ENCODE measurements at places on chromosomes 1 and 21.

DNA sequence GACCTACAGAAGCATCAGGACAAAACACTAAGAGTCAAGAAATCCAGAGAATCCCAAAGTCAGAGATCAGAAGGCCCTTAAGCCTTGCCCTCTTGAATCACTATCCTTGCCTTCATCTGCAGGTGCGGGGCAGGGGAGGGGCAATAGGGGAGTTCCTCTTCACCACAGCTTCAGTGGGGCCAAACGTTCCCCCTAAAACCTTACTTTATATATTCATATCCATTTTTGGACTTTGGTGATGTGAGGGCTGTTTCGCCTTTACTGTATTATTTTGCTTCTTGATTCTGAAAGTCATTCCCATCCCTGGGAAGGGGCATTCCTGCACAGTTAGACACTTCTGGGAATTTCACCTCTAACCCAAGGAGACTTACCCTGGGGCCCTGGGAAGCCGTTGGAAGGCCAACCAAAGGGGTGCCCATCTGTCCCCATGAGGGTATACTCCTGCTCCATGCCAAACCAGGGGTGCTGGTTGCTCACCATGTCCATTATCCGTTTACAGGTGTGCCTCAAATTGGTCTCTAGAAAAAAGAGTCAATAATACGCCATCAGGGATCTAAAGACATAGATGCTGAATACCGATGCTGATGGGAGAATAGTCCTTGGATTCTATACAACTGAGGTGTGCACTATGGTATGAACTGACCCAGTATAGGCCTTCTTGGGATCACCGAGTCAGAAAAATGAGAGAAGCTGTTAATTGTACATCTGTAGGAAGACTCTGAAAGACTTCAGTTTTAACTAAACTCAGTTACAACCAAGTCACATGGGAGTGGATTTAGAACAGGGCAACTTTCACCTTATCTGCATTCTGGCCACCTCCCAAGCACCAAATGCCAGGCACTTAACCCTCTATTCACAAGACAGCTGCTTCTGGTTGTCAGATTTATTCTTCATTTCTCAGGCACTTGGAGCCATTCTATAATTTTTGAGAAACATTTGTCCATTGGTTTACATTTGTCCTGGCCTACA, 5.4 kb downstream of the GLUL start:
- no peak for DNase-seq

GRCh38 chr1:39332291-39332690, 127.8 kb downstream of the MACF1 start:
- DNase-seq, result no peak

- no peak for DNase-seq
Measured at GRCh38 chr21:27257908-27258556, 291.1 kb upstream of the ADAMTS5 start.

DNA sequence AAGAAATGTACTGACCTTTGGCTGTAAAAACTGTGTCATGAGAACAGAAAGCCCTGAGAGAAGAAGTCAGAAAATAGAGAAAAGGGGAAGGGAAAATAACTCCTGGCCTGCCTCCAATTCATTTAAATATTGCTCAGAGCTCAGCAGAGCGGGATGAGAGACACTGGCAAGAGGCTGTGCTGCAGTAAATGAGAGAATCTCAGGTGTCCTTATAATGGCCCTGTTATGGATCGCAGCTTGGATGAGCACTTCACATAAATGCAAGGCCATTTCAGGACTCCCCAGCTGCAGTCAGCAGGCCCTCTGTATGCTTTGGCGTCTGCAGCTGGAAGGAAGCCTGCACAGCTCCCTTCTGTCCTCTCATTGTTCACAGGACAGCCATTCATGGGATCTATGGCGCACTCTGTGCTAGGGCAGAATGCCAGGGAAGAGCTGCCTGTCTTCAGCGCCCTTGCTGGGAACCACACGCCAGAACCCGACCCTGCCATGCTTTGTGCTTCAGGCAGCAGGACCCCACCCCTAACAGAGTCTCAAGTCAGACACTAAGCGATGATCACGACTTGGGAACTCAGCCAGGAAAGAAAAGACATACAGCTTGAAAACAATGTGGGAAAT, 20.7 kb upstream of the ABCB10 start:
- DNase-seq, result peak; percentile 48

- DNase-seq, result peak; percentile 90
Measured at GRCh38 chr21:45363921-45364467, 41.0 kb upstream of the COL18A1 start.

GRCh38 chr1:108862698-108863477, 6.0 kb upstream of the AKNAD1 start:
- DNase-seq, result no peak

DNA sequence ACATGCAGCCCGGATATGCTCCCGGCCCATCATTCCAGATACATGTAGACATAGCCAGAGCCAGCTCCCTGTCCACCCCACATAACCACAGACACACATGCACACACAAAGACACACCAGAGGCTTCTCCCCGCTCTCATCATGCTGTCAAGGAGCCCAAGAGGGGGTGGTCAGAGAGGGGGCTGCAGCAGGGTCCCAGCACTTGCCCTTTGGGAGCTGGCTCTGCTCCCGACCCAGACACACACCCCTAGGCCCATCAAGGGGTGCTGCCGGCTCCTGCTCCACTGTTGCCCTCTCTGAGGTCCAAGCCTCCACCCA, 2.6 kb downstream of the PTAFR start:
- DNase-seq, result no peak

GRCh38 chr1:206866062-206866461, 639 bp downstream of the IL20 start:
- no peak for DNase-seq

GRCh38 chr1:161176468-161177111, 717 bp downstream of the B4GALT3 start:
- DNase-seq, result no peak

DNA sequence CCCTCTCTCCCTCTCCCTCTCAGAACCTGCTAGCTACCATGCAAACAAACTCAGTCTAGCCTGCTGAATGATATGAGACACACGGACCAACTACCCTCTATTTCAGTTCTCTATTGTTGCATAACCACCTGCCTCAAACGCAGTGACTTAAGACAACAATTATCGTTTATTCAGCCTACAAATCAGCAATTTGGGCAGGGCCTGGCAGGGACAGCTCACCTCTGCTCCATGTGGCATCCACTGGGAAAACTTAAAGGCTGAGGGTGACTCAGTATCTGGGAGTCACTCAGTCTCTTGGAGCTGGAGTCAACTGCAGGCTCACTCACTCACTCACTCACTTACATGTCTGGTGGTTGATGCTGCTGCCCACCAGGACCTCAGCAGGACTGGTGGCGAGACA, 121.3 kb downstream of the SEC16B start:
- DNase-seq, result no peak

- no peak for DNase-seq
Measured at GRCh38 chr1:109529881-109530456, 9.7 kb upstream of the GPR61 start.

GRCh38 chr1:224258351-224258750, 71.6 kb downstream of the NVL start:
- DNase-seq, result no peak

DNA sequence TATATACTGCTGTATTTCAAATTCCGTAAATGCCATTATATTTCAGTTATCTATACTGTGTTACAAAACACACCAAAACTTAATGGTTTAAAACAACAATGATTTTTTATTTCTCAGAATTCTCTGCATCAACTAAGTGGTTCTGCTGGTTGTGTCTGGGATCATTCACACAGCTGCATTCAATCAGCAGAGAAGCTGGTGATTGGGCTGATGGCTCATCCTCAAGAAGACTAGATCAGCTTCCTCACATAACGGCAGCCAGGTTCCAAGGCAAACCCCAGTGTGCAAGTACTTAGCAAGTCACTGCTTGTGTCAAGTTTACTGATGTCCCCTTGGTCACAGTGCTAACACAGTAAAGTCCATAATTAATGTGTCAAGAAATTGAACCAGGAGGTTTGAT, 86.3 kb upstream of the VANGL1 start:
- DNase-seq, result no peak

- no peak for DNase-seq
Measured at GRCh38 chr21:15132781-15133180, 68.0 kb upstream of the NRIP1 start.

GRCh38 chr1:70486676-70487458, 75.8 kb downstream of the CTH start:
- DNase-seq, result peak; percentile 25

GRCh38 chr1:25123551-25123950, 108.8 kb downstream of the SYF2 start:
- DNase-seq, result no peak

DNA sequence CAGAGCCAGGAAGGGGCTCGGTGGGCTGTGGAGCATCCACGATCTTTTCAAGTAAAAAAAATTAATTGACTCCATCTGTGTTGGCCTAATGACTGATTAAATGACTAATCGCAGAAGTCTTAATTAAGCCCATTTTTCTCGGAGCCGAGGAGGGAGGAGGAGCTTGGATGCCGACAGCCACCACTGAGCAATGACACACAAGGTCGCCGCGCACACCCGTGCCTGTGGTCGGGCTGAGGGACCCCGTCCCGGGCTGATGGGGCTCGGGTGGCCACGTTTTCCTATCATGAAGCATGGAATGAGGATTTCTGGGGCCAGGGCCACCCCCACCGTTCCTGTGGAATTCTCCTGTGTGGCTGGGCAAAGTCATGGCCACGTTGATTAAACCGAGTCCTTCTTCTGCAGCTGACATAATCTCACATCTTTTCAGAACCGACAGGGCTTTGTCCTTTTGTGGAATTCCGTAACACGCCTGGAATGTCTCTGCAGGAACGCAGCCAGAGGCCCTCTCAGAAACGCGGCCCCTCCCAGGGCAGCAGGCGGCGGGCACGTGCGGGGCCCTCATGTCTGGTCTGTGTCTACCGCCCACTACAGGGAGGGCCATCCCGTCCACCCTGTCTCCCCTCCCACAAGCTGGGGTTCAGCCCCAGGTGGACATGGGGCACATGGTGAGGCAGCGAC, 60.7 kb downstream of the MORN1 start:
- peak; percentile 55 for DNase-seq

- no peak for DNase-seq
Measured at GRCh38 chr1:198238121-198238520, 81.3 kb downstream of the NEK7 start.

DNA sequence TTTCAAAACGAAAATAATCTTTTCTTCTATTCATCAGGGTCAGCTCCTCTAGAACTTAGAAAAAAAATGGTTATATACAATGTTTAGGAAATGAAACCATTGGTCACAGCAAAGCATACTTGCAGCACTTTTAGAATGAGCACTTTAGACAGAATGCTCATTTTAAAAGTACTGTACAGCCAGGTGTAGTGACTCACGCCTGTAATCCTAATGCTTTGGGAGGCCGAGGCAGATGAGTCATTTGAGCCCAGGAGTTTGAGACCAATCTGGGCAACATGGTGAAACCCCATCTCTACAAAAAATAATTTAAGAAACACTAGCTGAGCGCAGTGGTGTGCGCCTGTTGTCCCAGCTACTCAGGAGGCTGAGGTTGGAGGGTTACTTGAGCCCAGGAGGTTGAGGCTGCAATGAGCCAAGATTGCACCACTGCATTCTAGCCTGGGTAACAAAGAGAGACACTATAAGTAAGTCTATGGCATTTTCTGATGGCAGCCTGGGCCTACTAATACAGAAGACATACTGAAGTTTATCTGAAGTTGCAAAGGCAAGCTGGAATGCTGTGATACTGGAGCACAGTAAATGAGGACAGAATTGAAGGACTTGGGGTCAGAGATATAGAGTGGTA, 48.9 kb upstream of the ZNF326 start:
- no peak for DNase-seq

- DNase-seq, result no peak
Measured at GRCh38 chr1:107196973-107197562, 56.2 kb downstream of the NTNG1 start.

GRCh38 chr1:151273924-151274466, 8.1 kb upstream of the ZNF687 start:
- no peak for DNase-seq

DNA sequence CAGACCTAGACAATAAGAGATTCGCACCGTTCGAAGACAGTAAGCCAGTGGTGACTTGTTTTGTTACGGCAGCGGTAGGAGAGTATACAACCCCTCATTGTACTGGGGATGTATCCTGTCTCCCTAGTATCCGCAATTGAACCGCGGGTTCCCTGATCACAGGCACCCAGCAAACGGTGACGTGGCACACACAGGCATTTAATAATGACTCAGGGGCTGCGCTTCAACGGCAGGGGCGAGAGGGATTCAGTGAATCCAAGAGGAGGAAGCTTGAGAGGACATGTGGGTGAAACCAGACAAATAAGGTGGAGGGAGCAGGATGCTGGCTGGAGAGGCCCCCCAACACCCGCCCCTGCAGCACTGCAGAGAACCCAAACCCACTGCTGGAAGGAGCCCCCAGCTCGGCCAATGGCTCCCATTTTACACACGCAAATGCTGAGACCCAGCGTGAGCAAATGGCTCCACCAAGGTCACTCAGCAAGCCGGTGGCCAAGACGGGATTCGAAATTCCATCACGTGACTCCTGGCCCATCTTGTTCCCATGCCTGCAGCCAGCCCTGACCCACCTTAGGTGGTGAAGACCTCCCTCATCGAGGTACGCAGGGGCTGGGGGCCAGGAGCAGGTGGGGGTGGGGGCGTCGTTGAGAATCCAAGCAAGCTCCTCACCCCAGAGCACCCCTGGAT, 149.9 kb downstream of the SYF2 start:
- no peak for DNase-seq

GRCh38 chr1:89734442-89734841, 86.4 kb upstream of the LRRC8D start:
- no peak for DNase-seq

DNA sequence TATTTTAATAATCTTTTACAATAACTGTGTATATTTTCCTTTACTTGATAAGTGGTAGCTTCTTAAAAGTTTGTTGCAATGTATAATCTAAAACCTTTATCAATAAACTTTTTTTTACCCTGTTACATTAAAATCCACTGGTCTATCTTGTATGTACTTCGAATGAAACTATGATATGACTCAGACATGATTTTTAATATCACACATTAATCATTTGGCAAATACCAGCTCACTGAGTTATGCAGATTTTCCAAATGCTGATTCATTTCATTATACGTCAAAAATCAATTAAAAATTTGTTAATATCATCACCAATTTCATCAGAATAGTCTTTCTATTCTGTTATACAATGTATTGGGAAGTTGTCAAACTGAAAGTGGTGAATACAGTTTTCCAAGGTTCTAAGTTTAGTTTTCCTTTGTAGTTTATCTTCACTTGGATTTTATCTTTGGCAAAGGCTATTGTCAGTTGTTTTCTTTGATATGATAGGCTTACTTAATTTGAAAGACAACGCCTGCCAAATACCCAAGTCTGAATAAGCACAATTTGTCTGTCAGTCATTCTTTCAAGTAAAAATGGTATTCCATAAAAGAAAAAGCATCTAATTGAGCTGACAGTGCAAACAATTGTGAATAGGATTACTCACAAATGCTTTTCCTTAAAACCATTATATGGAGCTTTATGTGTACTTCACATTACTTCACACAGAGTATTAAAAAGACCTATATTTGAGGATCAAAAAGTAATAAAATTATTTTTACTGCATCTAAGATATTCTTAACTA, 127.0 kb downstream of the NME7 start:
- no peak for DNase-seq

GRCh38 chr1:109910123-109910962, at the start of gene CSF1:
Gene CSF1 (plus strand): TSS chr1:109910849. CDS start chr1:109911024, 175 bp downstream.
- peak; percentile 86 for DNase-seq

- no peak for DNase-seq
Measured at GRCh38 chr21:45234127-45234526, 53.6 kb downstream of the POFUT2 start.

GRCh38 chr1:22637907-22638445, 1.5 kb downstream of the C1QA start:
- DNase-seq, result no peak
